Activated CD8-positive, alpha-beta memory T cell treated with anti-CD3 and anti-CD28 coated beads for 24 hours (primary cell): ENCODE measurements at places on chromosomes 5 and 9.
A peak's percentile ranks its signal among the peaks of the same experiment; 100 is the strongest.

- DNase-seq = no peak
Observed at GRCh38 chr5:90898326-90899013, 339.9 kb downstream of the ADGRV1 start.

GRCh38 chr5:147826361-147826760 is 5.1 kb downstream of the SPINK1 start:
- DNase-seq = no peak

GRCh38 chr9:95007226-95007869 is 280.8 kb downstream of the AOPEP start:
- no peak for DNase-seq

DNA sequence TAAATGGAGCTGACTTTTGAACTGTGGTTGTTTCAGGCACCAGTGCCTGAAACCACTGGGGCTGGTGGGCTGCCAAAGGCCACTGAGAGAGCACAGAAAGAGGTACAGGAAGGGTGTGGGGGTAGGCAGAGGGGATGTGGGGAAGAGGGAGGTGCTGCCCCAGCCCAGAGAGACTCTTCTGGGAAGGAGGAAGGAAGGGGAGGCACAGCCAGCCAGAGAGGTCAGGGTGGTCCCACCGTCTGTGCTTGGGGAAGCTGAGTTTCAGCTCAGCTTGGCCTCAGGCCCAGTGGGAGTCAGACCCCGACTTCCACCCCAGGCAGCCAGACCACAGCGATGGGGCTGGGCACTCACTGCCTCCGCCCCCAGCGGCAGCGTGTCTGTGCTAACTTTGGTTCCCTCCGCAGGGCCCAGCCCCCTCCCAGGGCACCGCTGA is 8.6 kb upstream of the PHYKPL start:
- no peak for DNase-seq

DNA sequence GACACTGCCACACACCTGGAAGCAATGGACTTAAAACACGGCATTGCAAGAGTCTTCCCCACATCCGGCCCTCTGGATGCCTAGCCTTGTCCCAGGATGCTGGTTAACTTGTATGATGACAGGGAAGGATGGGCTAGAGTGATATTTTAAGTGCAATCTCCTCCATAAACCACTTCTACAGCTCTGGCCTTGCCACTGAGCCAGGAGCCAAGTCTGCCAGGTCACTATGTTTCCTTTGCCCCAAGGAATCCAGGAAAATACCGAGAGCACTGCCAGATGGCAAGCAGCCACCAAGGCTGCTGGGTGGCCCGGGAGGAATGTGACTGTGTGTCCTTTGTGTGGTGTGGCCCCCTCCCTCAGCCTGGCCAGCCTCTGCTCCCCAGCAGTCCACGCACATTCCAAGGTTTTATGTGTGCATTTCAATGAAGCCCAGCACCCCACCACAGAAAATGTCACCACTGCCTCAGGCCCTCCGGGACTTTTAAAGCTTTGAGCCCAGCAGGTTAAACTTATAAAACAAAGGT is 106.0 kb downstream of the FRMD3 start:
- no peak for DNase-seq

GRCh38 chr5:90632791-90633190 is 74.2 kb downstream of the ADGRV1 start:
- no peak for DNase-seq

DNA sequence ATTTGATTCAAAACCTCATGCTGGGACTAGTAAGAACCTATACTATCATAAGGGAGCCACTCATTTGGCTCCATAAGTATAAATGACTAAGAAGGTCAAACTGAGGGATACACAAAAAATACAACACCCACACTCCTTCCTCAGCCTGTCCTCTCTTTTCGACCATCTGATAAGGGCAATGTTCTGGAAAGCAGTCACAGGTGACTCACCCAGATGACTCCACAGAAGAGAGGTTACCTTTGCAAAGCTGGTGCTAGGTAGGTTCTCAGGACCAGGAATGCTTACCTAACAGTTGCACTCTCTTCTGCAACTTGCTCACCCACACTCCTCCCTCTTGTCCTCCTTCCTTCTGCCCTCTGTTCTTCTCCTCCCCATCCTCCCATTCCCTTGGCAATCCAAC is 32.9 kb downstream of the LHFPL2 start:
- DNase-seq = peak; percentile 11

DNA sequence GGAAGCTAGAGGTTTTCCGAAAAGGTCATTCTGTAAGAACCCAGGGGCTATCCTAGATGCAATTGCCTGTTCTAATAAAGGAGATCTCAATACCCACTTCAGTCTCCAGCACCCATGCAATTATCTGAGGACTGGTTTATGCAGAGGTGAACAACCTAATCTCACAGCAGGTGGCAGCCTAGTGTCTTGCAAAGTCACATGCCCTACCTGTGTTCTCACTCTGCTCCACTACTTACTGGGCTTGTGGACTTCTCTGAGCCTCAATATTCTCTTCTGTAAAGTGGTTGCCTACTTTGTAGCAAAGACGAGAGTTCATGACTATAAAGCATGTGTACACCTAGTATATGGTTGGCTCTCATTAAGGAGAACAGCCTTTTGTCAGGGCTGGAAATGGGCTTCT is 21.0 kb upstream of the ALDH1B1 start:
- no peak for DNase-seq

DNA sequence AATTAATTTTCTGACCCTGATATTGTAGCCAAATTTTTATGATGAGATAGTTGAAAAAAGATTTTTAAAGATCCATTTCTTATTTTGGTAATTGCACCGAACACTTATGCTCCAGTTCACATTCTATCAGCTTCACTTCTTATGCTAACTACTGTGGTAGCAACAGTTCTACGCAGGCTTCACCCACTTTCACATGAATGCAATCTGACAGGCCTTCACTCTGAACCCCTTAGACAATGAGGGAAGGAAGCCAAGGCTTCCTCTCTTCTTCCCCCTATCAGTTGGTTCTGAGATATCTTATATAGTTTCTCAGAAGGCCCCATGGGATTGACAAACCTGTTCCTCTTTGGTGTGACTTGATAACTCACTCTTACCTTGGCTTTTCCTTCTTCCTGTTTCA is 185.8 kb downstream of the CETN3 start:
- no peak for DNase-seq

- no peak for DNase-seq
Observed at GRCh38 chr9:87725356-87725899, 491 bp upstream of the CTSL start.
